ENCODE measurements at places on chromosomes 4 and X.

DNA sequence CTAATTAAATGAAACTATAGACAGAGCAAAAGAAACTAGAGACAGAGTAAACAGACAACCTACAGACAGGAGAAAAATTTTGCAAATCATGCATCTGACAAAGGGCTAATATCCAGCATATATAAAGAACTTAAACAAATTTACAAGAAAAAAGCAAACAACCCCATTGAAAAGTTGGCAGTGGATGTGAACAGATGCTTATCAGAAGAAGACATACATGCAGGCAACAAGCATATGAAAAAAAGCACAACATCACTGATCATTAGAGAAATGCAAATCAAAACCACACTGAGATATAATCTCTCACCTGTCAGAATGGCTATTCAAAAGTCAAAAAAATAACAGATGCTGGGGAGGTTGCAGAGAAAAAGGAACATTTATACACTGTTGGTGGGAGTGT lies 14.8 kb downstream of the ZNF280C start:
- no peak for DNase-seq

GRCh38 chrX:6210230-6210629 lies 18.4 kb downstream of the NLGN4X start:
- DNase-seq: no peak

DNA sequence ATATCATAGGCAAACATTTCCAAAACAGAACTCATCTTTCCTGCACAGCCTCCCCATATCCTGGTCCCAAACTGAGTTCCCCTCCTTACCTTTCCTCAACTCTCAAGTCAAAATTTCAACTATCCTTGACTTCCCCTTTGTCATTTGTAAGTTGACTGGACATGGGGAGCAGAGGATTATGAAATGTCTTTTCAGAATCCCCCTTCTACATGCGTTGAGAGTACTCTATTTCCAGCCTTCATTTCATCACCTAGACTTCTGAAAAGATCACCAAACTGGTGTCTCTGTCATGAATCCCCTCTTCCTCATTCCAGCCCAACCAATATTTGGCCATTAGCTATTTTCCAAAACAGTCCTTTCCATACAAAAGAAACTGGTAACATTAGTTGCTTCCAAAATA lies 95.2 kb downstream of the SYNPO2 start:
- DNase-seq: no peak

- DNase-seq: no peak
Measured at GRCh38 chr4:83858131-83858530, 322.2 kb downstream of the GPAT3 start.

DNA sequence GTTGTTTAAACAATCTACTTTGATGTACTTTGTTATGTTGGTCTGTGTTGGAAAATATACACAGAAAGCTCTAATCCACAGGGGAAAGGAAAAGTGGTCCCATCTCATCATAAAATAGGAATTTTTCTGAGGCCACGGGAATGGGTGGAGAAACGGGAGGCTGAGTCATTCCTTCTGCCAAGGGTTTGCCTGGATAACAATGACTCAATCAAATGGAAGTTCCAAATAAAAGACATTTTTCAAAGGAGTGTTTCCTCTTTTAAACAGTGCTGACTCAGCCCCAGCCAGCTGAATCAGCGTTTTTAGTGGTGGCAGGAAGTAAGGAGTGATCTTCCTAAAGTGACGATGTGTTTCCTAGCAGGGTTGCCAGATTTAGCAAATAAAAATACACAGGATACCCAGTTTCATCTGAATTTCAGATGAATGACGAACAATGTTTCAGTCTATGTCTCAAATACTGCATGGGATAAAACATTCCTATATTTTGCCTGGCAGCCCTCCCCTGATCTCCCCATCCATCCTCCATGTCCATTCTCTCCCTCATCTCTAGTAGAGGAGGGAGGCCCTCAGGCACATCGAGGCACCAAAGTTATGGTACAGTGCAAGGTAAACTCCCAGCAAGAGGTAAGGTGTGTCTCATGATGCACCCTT lies 345.4 kb upstream of the GATB start:
- peak; percentile 95 for DNase-seq

DNA sequence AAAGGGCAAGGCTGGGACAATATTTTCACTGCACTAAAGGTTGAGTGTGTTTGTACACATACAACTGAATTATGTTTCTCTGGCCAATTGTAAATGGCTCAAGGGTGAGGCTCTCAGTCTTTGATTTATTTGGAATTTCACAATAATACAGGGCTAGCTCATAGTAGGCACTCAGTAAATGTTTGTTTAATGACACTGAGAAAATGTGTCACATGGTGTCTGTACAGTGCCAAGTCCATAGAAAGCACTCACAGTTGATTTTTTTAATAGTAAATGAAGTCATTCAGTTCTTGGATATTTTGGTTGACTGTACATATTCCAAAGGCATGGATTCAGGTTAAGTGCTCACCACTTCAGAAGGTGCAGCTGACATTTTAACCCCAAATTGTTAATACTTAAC lies 176.4 kb downstream of the IL1RAPL2 start:
- no peak for DNase-seq

GRCh38 chr4:129839687-129840086 lies 743.7 kb downstream of the C4orf33 start:
- DNase-seq: no peak

DNA sequence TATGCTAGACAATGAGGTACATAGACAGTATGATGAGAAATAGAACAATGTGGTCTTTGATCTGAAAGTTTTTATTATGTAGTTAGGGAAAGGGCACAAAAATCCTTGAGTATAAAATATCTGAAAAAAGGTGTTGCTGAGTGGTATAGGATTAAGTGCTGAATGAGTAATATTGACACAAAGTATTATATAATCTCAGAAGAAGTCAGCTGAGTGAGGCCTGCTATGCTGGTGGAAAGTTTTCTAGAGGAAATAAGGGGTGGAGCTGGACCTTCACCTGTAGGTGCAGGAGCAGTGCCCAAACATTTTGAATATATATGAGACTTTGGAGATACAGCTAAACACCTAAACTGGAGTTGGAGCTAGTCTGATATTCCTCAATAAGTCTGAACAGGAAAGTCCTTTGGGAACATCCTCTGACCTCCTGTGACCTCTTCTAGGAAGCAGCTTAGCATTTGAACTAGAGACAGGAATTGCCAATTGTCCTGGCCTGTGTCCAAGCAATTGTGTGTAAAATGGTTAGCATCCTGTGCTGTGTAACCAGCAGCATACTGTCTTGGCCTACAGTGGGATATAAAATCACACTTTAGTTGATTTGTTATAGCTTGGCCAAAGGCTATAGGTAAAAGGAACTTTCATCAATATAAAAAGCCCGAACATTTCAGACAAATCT lies 285.3 kb downstream of the ANKRD50 start:
- no peak for DNase-seq

DNA sequence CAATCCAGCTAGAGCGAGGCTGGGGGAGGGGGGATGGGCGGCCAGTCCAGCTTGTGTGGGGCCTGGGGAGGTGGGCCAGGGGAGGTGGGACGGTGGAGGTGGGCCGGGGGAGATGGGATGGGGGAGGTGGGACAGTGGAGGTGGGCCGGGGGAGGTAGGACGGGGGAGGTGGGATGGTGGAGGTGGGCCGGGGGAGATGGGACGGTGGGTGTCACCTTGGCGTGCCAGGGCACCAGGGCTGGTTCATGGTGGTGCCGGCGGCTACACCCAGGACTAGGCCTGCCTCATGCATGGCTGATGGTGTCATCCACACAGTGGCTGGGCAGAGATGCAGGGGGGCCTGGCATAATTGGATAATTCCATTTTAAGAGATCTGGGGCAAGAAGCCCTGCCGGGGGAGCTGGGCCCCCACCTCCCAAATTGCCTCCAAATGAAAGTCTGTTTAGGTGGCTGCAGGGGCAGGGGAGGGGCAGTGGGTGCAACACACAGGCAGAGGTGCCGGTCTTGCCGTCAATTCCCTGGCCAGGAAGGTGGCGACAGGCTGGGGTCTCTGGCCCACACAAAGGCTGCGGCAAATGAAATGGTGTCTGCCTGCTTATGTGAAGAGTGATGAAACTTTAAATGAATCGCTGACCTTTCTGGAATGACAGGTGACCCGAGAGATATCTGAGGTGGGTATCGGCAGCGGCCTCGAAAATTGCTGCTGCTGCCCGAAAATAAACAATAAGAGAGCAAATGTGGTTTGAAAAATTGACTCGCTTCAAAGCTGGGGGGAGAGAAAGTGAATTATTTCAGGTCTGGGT lies 82.1 kb downstream of the FAM53A start:
- no peak for DNase-seq

DNA sequence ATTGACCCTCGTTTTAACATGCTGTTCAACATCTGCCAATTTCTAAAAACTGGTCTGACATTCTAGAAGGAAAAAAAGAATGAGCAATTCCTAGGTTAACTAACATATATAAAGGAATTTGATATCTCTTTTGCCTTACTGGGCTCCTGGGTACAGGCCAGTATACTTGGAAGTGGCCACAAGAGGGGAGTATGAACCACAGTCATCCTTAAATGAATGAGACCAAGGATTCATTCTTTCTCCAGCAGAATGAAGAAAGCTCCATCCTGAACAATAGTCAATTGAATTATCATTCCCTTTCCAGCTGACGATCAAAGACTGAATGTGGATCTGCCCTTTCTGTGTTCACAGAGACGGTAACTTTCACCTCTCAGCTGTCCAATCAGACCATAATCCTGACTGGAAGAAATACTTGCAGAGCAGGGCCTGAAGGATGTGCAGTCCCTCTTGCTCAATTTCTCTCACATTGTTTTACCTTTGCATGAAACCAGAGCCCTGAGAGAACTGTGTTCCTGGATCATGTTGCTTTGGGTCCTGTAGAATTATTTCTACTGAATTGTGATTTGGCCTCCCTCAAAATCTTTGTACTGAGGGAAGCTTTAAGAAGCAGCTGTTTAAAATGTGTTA lies 14.8 kb upstream of the SPARCL1 start:
- peak; percentile 50 for DNase-seq

DNA sequence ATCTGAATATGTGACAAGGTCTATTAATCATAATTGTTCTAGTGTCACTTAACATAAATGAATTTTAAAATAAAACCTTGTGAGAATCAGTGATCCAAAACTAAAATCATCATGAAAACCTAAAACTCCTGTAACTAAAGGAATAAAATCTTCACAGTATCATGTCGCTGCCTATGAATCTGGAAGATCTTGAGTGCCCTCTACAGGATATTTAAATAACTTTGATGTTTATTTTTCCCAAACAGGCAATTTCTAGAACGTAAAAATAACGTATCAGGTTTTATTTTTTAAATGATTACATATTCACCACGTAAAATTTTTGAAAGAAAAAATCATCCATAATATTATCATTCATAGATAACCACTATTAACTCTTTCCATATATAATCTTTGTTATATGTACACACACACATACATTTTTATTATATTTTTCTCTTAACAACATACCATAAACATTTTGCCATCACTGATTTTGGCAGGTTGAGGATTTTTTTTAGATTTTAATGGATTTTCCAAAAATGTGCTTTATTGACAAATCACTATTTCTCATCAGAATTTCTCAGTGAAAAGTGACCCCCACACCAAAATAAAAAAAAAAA lies 79.6 kb downstream of the COMMD8 start:
- DNase-seq: peak; percentile 48

DNA sequence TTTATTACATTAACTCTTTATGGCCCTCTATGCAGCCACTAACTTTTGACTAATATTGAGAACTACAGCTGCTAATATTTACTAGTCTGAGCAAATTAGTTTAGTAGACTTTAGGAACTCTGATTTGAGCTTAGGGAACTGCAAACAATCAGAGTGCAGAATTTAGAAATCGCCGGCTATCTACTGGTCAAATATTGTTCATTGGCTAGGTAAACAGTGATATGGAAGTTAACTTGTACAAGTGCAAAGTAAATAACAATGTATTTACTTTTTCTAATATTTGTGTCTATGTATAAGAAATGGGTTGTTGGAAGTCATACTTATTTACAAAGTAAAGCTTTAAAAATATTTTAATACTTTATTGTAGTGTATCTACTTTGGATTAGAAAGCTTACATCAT lies 279.6 kb downstream of the CFAP299 start:
- no peak for DNase-seq

- peak; percentile 66 for DNase-seq
Measured at GRCh38 chr4:123449780-123450179, 53.2 kb downstream of the SPRY1 start.

- no peak for DNase-seq
Measured at GRCh38 chr4:134552063-134552462, 350.5 kb upstream of the PABPC4L start.

DNA sequence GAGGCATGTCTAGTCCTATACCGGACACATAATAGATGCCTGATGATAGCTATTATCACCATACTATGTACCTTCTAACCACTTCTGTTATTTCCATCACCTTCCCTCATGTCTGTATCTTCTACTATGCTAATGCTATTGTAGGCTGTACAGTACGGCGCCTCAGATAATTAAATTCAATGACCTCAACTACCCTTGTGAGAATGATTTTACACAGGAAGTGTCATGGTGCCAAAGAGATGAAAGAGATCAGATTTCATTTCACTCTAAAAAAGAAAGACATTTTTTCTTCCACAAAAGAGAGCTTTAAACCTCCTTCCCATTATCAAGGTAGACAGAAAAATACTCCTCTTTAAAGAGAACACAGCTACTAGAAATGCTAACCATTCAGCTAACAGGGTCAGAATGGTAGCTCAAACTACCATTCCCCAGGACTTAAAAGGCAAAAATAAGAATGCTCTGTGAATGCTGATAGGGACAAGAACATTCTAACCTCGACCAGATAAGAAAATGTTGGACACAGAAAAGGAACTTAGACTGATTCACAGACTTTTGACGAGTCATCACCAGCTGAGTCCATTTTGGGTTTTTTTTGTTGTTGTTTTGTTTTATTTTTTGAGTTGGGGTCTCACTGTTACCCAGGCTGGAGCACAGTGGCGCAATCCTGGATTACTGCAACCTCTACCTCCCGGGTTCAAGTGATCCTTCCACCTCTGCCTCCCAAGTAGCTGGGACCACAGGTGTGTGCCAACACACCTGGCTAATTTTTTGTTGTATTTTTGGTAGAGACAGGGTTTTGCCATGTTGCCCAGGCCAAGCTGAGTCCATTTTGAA lies 99.2 kb upstream of the RAPGEF2 start:
- DNase-seq: no peak

- no peak for DNase-seq
Measured at GRCh38 chrX:154419688-154420401, 8.5 kb downstream of the TAFAZZIN start.

- DNase-seq: no peak
Measured at GRCh38 chr4:44438687-44439086, 9.9 kb downstream of the KCTD8 start.

DNA sequence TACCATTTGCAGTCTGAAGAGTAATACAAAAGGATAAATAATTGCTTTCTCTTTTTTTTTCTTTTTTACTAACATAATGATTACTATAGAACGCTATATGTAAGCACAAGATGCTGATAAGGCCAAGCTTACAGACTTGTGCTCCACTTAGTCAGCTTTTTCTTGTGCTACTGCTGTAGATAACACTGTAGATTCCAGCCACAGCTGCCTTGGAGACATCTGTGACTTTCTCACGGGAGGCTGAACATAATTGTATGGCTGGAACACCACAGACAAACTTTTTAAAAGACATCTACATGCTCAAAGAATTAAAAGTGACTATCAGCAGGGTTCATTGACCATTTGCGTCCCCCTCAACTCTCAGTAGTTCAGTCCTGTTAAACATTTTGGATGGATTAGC lies 381.7 kb upstream of the AMOT start:
- DNase-seq: no peak

- no peak for DNase-seq
Measured at GRCh38 chr4:138789796-138790195, 225.8 kb upstream of the NOCT start.
